CD4-positive, alpha-beta T cell treated with Interleukin-6 for 4 hours (primary cell): ENCODE measurements at places on chromosomes 3 and 15.

DNA sequence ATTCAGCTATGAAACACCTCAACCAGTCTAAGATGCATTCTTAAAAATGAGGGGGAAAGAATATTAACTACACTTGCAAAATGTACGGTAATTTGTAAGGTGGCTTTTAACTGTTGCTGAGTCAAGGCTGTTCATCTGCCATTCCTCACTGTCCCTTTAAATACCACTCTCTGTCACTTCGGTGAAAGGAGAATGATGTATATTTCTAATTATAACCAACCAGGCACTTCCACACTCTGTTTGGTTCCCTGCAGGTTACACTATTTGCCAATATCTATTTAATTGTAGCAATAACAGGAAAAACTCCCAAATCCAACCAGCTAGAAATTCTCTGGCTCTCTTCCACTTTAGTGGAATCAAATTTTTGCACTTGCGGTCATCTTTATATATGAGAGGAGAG lies 70.5 kb upstream of the SLCO3A1 start:
- no peak for DNase-seq

DNA sequence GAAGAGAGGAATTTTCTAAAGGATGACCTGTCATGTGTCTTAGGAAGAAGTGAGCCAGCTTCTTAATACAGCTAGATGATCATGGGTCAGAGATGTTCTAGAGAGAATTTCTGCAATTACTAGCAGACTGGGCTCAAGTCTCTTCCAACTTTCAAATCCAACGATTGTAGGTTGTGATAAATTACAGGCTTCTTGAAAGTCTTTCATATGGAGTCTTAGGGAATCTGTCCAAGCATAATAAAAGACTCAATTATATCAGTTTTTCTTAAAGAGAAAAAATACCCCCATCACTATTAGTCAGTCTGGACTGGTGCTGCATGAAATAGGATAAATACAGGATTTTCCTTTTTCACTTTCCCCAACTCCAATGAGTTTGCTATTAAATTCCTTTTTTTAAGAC lies 59.1 kb downstream of the DRD3 start:
- no peak for DNase-seq

- no peak for DNase-seq
Measured at GRCh38 chr15:49232236-49232806, 62.3 kb downstream of the GALK2 start.

DNA sequence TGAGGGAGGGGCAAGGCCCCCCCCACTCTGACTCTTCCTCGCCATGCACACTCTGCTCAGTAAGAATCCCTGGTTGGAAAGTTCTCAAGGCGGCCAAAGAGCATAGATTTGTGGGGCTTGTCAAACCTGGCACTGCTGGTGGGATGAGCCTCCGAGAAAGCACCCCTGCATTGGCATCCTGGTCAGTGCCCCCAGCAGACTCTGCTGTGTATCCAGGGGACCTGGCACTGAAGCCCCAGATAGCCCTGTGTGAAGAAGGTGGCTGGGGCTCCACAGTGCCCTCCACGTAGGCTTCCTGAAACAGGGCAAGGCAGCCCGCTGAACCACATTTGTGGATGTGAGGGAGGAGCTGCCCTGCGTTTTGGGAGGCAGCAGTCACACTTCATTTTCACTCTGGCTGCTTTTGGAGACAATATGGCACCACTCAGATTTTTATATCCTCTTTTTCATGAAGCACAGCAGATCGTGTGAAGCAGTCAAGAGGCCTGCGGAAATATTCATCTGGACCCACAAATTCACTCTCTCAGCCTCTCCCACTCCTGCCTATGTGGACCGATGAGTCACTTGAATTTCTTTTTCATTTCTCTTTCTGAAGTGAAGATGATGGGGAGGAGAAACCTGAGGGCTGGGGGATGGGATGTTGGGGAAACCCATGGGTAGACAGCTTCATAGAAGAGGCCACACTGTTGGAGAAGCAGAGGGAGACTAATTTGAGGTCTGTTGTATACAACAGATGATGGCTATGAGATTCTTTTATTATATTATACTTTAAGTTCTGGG lies 88.7 kb upstream of the BCL6 start:
- no peak for DNase-seq

GRCh38 chr3:66709532-66709931 lies 208.7 kb upstream of the LRIG1 start:
- DNase-seq, result no peak
